Activated effector memory CD4-positive, alpha-beta T cell treated with Interleukin-2 at 50 U/mL for 16 hours (primary cell): ENCODE measurements at places on chromosomes 4 and X.

DNA sequence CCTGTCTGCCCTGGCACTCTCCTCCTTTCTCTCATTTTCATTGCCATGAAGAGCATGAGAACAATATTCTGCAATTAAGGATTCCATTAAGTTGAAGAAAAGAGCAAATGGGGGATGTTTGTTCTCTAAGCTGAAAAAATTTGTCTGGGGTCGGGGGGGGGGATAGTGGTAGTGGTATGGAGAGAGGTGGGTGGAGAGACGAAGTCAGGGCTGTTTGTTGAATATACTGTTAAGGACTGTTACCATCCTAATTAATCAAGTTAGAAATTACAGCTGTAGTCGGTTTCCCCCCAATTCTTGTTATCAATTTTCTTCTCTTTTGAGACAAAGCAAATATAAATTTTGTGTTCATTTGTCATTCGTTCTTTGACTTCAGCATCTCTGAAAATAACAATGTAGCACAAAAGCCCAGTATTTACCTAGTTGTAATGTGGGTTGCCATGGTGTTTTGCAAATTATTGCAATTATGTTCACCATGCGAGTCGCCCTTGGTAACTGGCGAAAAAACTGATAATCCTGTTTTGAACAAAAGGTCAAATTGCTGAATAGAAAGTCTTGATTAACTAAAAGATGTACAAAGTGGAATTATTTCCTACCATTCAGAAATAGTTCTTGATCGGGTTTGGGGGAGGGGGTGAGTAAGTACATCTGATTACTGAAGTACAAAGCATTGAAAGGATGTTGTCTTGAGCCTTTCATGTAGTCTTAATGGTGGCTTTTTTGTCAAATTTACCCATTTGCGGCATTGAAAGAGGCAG, 139.1 kb downstream of the ARX start:
- DNase-seq: no peak

DNA sequence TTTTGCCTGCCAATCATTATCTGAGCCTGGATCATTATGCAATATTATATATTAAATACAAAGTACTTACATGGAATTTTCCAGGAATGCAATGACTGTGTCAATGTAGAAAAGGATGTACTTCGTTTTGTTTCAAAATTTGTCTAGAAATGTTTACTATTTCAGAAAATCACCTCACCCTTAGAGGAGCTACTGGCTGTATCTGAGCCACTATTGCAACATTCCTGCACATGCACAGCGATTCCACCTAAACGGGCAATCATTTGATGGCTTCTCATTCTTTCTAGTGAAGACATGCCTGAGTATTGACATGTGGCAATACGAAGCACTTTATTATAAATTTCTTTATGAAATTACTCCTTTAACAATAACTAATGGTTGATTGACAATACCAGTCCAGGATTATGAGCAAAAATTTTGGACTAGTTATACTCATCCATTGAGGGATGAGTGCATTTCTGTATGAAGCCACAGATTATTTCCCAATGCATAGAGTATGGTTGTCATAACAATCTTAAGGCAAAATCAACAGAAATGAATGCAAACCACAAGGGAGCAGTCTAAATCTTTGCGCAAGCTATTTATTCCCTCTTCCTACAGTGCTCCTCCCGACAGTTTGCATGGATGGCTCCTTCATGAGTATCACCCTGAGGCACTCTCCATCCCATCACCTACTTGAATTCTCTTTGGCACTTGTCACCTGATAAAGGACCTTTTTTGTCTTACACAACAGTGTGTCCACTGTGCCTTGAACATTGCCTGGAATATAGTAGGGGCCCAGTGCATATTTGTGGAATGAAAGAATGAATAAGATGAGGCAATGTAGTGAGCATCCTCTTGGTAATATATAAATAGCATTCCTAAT, 35.8 kb upstream of the MMAA start:
- no peak for DNase-seq

- no peak for DNase-seq
Observed at GRCh38 chr4:17494258-17495190, 17.4 kb downstream of the QDPR start.

- no peak for DNase-seq
Observed at GRCh38 chr4:612052-612748, 13.2 kb upstream of the PDE6B start.

DNA sequence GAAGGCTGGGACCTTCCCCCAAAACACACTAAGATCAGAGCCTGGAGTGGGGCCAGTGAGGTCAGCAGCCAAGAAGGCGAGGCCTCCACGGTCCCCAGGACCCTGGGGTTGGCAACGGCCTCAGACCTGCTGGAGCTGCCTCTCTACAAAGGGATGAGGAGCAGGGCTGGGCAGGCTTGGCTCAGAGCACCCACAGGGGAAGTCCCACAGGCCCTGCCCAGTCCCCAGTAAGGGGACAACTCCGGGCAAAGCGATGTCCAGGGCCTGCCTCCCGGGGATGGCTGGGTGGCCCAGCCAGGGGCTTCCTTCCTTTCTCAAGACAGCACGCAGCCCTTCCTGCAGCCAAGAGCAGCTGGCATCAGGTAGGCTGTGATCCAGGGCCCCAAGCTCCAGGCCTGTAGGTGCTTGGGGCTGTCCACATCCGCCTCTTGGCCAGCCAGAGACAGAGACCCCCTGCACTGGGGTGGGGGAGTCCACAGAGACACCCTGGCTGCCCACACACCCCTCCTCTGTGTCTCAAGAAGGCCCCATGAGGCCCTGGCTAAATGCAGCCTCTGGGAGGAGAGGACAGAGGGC, 5.7 kb downstream of the MXD4 start:
- no peak for DNase-seq

DNA sequence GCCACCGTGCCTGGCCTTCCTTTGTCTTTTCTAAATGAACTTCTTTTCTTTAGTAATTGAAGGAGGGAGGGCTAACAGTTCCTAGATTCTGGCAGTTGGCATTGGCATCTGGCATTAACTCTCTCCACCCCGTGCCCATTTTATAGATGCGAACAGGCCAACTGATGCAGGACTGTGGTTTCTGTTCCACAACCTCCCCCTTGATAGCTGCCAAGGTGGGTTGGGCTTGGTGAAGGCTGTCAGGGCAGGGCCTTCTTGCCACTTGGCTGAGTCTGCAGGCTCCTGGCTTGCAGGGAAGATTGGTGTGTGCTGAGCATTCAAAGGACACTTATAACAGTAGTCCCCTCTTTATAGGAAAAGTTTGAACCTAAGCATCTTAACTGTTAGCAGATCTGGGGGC, 4.3 kb downstream of the SOWAHD start:
- DNase-seq: no peak

GRCh38 chr4:52836678-52837077, 25.4 kb upstream of the RASL11B start:
- DNase-seq: no peak

DNA sequence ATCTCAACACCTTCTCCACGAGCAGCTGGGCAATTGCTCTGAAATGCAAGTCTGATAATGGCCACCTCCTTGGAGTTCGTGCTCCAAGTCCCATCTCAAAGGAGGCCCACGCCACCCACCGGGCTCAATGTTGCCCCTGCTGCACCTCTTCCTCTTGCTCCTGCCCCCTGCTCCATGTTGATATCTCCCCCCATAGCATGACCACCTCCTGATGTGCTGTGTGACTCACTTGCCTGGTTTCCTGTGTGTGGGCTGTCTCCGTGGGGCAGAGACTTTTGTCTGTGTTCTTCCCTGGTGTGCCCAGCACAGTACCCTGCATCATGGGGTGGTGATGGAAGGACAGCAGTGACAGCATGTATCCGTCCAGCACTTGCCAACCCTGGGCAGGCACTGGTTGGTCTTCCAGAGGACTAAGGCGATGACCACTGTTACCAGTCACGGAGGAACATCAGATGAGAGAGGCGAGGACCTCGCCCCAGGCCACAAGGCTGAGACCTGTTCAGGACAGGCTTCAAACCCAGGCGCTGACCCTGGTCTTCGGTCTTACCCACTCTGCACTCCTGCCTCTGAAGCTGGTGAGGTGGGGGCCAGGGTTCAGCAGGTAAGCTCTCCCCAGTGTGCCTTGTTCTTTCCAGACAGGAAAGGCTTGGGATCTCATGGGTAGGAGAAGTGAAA, 104.6 kb upstream of the LRPAP1 start:
- no peak for DNase-seq

- no peak for DNase-seq
Observed at GRCh38 chrX:112545051-112545450, 134.7 kb downstream of the LHFPL1 start.

- DNase-seq: no peak
Observed at GRCh38 chrX:138756234-138756633, 44.7 kb upstream of the FGF13 start.

DNA sequence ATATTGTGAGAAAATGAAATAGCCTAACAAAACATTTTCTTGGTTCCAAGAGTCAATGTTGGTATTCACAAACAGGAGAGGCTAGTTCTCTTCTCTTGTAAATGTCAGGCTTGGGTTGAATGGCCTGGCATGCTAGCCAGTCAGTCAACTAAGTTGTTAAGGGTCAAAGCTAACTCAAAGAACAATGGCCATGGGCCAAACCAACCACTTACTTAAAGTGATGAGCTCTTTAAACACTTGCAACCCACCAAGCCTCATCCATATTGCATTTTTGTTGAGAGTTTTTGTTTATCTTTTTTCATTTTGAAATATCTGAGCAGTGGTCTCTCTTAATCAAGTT, 394.5 kb downstream of the RAB28 start:
- no peak for DNase-seq

GRCh38 chr4:153611679-153612078, 72.4 kb upstream of the TLR2 start:
- no peak for DNase-seq

DNA sequence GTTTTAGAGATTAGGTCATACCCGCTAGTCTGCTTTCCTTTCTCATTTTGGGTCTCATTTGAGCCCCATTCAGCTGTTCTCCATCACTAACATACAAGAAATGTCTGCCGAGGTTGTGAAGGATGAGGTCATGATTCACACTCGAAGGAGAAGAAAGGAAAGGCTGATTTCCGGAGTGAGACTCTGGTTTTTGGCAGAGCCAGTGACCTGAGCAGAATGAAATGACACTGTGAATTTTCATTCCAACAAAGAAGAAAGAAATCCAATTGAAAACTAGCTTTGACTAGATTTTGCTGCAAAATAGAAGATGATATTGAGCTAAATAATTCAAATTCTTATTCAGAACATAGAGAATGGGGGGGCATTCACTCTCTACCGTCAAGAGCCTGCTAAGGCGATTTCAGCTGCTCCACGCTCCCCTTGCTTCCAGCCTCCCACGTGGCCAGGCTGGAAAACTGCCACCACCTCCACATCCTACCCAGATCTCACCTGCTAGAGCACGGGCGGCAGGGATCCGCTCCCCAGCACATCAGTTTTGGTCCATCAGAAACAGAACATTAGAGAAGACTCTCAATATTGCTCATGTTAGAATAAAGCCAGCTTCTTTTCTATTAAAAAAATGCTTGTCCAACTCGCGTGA, 39.0 kb downstream of the F11 start:
- no peak for DNase-seq

DNA sequence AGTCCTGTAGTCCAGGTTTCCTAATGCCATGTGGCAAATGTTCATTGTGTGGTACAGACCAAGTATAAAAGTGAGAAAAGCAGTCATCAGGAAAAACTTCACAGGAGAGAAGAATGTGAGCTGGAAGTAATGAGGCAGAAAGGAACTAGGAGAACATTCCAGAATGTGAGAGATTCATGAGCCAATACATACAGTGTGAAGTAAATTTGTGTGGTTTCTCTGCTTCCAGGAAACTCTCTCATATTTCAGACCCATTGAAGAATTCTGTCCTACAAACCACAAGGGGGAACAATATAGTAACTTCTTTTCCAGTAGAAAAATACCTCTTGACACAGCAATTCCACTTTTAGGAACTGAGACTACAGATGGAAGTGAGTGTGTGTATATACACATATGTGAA, 136.5 kb downstream of the RNF150 start:
- DNase-seq: no peak

GRCh38 chr4:40870150-40870549, 120.4 kb downstream of the NSUN7 start:
- DNase-seq: no peak

- no peak for DNase-seq
Observed at GRCh38 chr4:53043891-53044650, 182.0 kb downstream of the RASL11B start.

GRCh38 chr4:127856813-127857447, 23.8 kb upstream of the PLK4 start:
- no peak for DNase-seq

DNA sequence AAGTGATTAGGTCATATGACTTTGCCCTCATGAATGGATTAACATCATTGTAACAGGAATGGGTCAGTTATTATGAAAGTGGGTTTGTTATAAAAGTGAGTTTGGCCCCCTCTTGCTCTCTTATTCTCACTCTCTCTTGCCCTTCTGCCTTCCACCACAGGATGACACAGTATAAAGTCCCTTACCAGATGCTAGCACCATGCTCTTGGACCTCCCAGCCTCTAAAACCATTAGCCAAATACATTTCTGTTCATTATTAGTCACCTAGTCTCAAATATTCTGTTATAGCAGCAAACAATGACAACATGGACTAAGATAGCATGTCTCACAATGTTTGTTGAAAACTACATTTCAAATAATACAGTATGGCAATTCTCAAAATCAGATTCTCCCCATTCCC, 59.7 kb downstream of the RWDD4 start:
- no peak for DNase-seq

DNA sequence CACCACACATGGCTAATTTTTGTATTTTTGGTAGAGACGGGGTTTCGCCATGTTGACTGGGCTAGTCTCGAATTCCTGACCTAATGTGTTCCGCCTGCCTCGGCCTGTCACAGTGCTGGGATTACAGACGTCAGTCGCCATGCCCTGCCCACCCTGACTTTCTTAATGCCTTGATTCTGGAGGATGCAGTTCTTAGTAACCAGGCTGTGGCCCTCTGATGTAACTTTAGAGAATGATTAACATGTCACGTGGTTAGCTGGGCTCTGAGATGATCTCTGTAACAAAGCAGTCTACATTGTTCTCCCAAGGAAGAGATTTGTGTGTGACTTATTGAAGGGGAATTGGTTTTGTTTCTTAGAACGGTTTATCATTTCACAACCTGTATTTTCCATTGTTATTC, 30.6 kb downstream of the ANK2 start:
- DNase-seq: no peak

GRCh38 chrX:133415276-133416105, at the start of gene GPC4:
Gene GPC4, minus strand, starts transcription at chrX:133415489. Its CDS starts 524 bp downstream, at chrX:133414965.
- no peak for DNase-seq

DNA sequence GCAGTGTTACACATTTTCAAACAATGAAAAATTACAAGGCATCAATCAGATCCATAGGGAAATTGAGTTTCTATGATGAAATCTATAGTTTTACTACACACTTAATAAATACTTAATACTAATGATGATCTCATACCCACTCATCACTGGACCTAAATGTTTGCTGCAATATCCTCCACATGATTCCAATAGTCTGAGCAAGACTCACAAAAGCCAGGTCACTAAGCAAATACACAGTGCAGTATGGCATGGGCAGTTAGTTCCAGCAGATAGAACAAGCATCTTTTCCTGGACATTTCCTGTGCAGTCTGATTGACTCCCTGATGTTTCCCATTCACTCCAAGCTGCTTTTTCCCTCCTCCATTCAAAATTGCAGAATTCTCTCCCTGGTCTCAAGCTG, 109.0 kb upstream of the ATOH1 start:
- no peak for DNase-seq

GRCh38 chr4:183286590-183287308, 33.3 kb downstream of the CLDN22 start:
- DNase-seq: no peak
